ENCODE measurements at places on chromosomes 3 and 15.

DNA sequence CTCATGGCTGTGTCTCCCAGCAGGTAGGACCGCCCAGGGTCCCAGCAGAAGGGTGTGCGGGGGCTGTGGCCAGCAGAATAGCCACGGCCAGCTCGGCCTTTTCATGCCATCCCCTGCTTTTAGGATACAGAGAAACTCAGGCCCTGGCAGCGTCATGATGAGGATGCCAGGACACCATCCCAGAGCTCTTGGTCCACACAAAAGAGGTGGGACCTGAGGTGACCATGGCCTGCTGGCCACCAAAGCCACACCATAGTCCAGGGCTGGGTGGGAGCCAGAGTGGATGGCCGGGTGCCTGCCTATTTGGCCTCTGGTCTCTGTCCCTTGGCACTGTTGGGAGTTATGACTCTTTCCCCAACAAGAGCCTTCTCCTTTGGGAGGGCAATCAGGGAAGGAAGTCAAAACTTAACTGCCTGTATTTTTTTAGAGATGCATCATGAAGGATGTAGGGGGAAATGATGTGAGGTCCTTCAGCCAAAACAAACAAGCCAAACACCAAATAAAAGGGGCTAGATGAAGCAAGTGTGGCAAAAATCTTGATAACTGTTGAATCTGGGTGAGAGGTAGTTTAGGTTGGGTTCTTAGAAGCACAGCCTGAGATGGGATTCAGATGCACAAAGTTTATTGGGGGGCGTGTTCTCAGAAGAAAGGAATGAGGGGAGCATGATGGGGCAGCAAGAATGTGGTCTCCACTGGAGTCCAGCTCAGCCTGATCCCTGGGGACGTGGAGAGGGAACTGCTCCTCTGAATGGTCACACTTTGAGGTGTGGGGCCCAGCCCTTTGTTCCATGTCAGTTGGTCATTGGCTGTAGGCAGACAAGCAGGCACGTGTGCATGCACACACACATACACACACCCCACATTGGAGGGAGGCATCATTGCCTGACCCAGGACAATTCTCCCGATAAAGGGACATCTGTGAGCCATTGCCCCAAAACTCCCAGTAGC, 33.2 kb downstream of the SMAD6 start:
- DNase-seq = no peak

DNA sequence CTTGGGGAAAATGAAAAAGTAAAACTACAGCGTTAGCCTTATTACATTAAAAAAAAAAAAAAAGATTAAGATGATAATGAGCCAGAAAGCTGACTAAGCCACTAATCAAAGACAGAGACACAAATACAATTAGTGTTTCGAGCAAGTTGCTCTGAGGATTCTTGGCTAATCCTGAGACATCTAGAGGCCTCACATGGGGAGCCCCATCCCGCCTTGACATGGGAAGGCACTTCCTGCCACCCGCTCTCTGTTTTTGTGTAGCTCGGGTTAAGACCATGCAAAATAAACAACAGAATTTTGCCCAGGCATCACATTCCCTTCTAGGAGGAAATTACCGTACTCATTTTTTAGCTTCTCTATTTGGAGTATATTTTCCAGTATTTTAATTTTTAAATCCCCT, 15.3 kb downstream of the HESX1 start:
- no peak for DNase-seq

DNA sequence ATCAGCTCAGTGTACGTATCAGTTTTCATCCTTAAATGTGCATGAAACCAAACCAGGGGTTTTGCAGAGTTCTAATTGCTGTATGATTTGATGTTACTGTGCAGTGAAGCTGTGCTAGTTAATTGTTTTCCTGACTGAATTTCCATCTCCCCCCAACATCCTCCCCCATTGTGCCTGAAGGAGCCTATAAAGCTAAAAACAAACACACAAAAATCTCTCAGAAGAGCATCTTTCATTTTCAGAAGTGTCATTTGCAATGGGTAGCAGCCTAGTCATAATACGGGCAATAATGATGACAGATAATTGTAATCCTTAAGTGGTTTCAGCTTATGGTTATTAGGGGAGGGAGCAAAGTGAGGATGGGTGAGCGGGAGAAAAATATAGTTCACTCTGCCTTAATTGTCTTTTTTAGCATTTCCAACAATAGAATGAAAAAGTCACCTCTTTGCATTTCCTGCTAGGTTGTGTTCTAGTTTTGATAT, 207.9 kb upstream of the TBL1XR1 start:
- DNase-seq = no peak

DNA sequence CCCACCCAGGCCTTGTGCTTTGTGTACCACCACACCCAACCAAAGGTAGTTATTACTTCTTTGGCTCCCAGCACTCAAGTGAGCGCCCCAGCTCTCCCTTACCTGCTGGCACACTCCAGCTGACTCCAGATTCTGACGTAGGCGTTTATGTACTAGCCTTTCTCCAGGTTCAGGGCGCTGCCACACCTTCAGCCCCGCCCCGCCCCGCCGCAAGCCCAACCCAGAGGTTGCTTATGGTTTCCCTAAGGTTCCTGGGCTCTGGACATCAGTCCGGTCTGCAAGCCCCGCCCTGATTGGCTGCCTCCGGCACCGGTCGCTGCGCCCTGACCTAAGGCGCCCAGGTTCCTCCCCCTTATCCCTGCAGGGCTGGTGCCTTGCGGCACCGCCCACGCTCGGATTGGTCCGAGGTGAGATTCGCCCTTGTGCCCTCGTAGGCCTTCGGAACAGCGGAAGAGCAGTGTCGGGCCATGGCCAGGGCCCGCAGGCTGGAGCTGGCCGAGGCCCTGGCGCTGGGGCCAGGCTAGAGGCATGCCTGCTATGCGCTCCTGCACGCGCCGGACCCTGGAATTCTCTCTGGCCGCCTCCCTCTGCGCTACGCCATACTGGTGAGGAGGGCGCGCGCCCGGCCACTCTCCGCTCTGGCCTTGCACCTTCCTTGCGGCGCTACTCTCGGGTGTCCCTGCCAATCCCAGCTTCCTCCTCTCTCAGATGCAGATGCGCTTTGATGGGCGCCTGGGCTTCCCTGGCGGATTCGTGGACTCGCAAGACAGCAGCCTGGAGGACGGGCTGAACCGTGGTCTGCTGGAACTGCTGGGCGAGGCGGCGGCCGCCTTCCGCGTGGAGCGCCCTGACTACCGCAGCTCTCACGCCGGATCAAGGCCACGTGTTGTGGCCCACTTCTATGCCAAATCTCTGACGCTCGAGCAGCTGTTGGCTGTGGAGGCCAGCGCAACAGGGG, 19.8 kb upstream of the NUDT16 start:
- no peak for DNase-seq

GRCh38 chr15:43800286-43801141, at the start of gene HYPK:
Gene HYPK (plus strand): TSS chr15:43800599. CDS start chr15:43800623, 24 bp downstream.
- peak; percentile 94 for DNase-seq

DNA sequence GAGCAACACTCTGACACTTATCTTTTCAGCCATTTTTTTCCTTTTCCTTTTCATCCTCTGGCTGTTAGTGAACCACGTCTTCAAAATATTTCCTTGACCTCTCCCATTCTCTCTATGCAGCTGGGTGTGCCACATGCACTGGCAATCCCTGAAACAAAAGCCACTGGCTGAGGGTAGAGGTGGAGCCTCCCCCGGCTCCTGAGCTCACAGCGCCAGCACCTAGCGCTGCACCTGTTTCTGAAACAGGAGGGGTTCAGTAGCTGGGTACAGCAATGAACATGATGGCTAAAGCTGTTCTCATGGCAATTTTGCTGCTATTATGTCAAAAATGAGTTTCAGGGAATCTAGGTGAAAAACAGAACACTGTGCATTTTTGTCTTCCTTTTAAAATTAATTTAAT, 314.7 kb upstream of the ATP10A start:
- DNase-seq = no peak

- DNase-seq = no peak
These were observed 437.7 kb downstream of the DIPK2A start for GRCh38 chr3:144409319-144409718.

- DNase-seq = no peak
These were observed 1.0 kb downstream of the PIGZ start for GRCh38 chr3:196967412-196968232.

DNA sequence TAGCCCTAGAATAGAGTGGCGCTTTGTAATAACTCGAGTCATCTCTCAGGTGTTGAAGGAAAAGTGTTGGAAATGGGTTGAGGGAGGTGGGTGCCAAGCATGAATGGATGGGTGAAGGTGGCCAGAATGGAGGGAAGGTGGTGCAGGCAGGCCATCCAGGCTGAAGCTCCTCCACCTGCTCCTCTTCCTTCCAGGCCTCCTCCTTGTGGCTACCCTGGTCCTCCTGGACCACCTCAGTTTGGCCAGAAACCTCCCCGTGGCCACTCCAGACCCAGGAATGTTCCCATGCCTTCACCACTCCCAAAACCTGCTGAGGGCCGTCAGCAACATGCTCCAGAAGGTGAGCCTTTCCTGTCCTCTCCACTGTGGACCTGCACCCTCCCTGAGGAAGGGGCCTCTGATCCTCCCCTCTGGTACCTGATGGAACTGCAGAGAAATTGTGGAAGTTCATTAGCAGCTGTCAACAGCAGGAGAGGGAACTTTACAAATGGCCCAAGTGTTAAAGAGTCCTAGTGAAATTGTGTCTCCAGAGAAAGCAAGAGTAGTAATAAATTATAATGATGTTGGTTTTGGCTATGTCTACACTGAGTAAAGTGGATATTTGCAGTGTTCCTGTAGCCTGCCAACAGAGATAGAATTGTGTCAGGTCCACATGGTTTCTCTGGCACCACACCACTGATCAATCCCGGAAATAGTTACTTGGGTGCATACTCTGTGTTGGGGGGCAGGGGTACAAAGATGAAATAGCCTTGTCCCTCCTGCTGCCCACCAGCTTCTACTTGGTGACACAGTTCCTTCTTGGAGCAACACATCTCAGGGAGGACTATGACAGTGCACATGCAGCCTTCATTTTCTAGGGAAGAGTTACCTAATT, 1.6 kb downstream of the IL12A start:
- DNase-seq = no peak

GRCh38 chr3:51937014-51937413, 4.7 kb downstream of the RRP9 start:
- no peak for DNase-seq

GRCh38 chr3:164418414-164418813, 659.9 kb downstream of the SI start:
- DNase-seq = no peak

DNA sequence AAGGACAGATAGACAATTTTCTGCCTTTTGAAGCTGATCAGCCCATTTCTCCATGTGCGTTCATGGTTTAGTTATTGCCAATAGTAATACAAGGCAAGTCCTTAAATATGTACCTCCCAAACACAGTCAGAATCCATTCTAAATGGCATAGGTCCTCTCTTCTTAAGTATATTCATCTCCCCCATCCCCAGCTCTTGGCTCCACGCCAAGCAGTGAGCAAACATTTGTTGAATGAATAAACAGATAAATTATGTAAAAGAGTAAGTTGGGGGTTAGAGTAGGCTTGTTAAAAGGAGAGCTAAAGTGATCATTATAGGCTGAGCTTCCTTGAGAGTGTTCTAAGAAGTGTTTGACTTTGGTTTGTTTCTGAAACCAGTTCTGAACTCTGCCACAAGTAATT, 241.3 kb downstream of the ITPR1 start:
- no peak for DNase-seq

DNA sequence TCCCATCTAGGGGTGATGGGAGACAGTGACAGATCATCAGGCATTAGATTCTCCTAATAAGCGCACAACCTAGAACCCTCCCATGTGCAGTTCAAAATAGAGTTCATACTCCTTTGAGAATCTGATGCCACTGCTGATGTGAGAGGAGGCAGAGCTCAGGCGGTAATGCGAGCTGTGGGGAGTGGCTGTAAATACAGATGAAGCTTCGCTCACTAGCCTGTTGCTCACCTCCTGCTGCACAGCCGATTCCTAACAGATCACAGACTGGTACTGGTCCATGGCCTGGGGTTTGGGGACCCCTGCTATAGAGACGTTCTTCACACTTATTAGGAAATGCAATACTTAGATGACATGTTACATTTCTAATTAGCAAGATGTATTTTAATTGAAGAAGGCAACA, 154.4 kb downstream of the CBLB start:
- DNase-seq = no peak

- peak; percentile 80 for DNase-seq
These were observed 150.2 kb downstream of the DNAJB8 start for GRCh38 chr3:128316481-128316891.

DNA sequence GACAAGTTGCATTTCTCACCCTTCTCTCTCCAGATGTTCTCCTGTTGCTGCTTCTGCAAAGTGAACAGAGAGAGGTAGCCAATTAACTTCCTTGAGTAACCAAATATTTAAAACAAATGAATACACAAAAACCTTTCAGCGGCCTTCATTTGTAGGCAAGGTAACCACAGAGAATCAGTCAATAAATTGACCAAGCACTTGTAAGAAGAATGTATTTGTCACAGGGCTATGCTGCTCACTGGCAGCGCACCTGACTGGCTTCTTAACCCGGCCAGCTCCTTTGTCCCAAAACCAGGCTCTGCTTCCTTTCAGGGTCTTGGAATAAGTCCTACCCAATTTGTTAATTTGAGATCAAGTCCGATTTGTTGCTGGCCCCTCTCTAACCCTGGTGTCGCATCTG, 43.5 kb upstream of the STXBP5L start:
- DNase-seq = no peak

DNA sequence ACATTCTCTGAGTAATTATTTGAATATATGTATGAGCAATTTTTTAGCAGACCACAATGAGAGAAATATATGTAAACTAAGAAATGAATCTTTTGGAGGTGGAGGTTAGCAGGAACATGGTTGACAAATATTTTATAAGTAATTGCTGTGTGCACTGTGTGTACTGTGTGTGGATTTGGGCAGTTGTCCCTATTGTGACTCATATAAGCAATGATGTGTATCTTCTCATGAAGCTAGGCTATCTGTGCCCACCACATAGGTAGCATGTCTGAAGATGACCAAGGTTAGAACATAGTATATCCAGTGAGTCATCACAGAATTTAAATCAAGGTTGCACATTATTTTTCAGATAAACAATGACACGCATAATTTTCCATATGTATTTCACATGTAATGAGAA, 713.9 kb upstream of the GBE1 start:
- DNase-seq = no peak

GRCh38 chr15:38002883-38003477, 68.5 kb downstream of the TMCO5A start:
- DNase-seq = no peak

- no peak for DNase-seq
These were observed 2.2 kb upstream of the UBA3 start for GRCh38 chr3:69082361-69082760.
